ENCODE measurements at places on chromosomes 6 and 20.

- DNase-seq, result no peak
Measured at GRCh38 chr6:168765752-168766151, 324.8 kb downstream of the SMOC2 start.

DNA sequence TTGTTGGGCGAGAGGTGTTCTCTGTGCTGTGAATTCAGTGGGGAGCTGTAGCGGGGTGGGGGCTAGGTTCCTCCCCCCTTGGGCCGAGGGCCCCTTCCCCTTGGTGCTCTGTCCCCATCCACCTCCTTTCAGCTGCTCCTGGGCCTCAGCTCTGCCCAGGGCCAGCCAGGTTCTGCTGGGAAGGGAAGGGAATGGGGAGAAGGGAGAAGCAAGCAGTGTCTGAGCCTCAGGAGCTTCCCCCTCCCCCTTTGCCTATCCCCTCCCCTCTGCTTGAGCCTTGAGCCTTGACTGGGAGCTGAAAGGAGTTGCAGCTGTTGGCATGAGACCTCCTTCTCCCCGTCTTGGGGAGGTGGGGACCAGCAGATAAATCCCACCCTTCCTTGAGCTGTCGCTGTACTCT is 576 bp upstream of the RRP36 start:
- no peak for DNase-seq

- DNase-seq, result no peak
Measured at GRCh38 chr6:56742122-56742791, 99.6 kb upstream of the DST start.

DNA sequence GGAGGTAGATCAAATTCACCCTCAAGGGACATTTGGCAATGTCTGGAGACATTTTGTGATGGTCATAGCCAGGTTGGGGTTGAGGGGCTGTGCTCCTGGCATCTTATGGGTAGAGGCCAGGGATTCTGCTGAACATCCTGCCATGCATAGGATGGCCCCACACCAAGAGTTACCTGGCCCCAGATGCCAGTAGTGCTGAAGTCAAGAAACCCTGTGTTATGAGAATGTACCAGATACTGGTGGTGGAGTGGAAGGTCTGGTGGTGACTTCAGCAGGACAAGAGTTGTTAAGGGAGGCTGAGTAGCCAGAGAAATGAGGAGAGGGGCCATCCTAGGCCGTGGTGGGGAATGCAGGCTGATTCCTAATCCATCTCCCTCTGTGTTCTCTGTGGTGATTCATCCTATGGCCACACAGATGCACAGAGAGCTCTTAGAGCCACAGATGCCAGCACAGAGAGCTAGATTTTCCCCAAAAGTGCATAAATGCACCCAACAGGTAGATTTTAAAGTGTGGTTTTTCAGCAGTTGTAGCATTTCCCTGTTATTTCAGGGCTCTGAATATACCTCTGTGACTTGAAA is 43.6 kb downstream of the CDYL start:
- DNase-seq, result no peak

DNA sequence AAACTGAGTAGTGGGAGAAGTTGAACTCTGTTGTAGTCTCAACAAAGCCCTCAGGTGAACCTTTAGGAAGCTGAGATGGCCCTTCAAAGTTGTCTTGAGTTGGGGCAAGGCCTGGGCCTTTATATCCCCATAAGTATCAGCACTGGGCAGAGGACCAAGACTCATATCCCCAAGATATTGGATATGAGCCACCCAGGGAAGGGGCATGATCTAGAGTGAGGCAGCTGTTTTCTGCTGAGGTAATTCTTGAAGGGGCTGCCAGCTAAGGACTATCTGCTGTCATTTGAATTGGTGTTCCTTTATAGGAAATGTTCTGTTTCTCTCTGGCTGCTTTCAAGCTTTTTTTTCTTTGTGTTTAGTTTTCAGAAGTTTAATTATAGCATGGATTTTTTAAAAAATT is 140.7 kb upstream of the FLRT3 start:
- DNase-seq, result no peak

GRCh38 chr6:136066005-136066404 is 184.1 kb downstream of the MTFR2 start:
- DNase-seq, result no peak

GRCh38 chr6:5389086-5389745 is 127.9 kb downstream of the FARS2 start:
- DNase-seq, result no peak

GRCh38 chr6:154463573-154464419 is 46.7 kb downstream of the CNKSR3 start:
- DNase-seq, result no peak

- no peak for DNase-seq
Measured at GRCh38 chr20:47152068-47152467, 204.4 kb downstream of the ZMYND8 start.

DNA sequence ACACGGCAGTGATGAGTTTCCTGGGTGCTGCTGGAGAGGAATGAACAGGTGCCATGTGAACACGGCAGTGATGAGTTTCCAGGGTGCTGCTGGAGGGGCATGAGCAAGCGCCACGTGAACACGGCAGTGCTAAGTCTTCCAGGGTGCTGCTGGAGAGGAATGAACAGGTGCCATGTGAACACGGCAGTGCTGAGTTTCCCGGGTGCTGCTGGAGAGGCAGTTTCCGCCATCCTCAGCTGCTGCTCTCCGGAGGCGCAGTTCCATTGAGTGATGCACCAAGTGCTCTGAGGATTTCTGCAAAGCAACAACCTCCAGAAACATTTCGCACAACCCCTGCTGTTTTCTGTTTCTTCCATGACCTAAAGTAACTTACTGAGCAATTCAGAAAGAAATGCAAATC is 155.4 kb downstream of the SMOC2 start:
- no peak for DNase-seq

DNA sequence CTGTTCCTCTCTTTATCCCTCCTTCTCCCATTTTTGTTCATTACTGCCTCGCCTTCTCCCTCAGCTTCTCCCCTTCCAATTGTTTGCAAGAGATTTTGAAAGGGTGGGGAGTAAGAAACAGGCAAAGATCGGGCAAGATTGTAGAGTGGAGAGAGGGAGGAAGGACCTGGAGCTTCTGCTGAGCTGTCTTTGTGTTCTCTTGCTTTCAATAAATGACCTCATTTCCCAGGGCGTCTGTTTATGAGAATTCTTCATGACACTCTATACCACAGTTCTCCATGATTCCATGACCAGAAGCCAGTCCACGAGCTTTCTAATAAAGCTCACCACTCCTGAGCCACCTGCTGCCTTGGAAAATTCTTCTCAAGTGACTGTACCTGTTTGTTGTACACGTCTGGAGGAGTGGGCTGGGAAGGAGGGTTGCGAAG is 50.0 kb upstream of the PLEKHG1 start:
- DNase-seq, result no peak

DNA sequence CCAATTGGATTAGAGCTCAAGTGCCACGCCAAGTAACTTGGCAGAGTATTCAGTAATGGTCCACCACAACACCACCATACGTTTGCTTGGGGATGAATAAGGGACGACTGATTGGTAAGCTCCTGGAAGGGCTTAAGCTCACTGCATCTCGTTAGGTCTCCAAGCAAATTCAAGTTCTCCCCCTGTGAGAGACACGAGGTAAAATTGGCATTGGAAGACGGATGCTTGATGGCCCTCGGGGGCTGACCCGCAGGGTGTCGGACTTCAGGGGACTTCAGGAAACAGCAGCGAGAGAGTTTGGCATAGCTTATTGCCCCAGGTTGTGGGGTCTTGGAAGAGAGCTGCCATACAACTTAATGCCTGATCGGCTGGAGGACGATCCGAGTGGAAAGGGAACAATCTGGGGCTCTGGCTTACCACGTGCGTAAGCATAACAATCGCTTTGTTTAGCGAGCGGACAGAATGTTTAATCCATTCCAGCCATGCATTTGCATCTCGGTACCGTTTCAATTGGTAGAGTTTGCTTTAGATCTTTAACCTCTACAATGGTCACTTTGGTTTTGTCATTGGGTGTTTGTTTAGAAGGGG is 4.8 kb upstream of the ZNFX1 start:
- no peak for DNase-seq

DNA sequence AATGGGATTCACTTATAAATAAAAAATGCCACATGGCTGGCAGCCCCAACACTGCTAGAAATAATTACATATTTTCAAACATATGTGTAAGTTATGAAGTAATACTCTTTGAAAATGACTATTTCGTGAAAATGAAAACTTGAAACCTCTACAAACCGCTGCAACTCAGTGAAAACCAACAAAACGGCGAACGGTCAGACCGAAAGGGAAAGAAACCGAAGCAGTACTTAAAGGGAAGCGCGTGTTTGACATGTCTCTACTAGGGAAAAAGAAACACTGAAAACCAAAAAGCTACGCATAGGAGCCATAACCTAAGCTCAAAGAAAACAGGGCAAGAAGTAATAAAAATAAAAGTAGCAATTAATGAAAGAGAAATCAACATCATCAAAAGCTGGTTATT is 121.0 kb upstream of the GGTLC1 start:
- no peak for DNase-seq

Measured in prostate gland (tissue), 2 donors.